ENCODE measurements at places on chromosomes 13 and 19.

DNA sequence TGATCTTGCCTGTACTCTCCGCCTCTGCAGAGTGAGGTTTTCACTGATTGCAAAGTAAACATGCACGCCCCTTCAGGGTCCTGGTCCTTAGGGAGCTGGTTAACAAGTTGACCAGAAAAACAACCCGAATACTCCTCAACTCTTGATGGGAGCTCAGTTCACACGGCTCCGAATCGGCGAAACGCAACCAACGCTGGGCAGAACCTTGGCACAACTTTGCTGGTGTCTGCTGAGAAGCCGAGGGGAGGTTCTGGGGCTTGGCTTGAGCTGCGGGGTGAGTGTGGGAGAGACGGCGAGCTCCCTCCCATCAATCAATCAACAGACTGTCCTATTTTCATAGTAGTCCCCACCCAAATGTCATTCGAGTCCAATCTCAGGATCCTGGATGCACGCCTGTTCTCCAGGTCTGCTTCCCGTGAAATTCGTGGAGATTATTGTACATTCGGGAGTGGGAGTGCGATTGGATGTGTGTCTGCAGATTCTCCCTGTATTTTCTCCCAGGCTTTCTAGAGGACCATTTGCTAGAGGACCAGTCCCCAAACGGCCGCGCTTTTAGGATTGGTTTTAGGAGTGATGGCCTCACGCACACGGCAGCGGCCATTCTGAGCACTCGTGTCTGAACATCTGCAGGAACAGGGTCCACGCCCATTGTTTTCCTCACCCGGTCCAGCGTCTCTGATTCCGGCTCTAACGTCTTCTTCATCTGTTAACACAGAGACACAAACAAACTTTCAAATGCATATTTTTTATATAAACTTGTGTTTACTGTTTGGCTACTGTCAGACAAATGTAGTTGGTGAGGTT is 51.6 kb upstream of the F7 start:
- no peak for DNase-seq

DNA sequence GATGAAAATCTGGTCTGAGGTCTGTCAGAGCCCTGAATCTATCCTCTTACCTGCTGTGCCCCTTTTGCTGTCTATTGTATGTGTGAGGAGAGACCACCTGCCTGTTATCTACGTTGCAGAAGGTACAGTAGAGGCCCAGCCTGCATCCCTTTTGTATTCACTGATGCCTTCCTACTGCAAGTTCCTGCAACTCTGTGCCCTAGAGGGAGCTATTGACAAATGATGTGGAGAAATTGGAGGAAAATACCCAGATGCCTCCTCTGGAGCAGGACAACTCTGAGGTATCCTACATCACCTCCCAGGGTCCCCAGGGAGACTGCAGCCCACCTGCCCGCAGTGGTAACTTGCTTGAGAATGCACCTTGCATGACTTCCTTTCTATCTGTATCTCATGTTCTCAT is 33.7 kb downstream of the SIAH3 start:
- DNase-seq, result no peak

GRCh38 chr13:110027470-110028240 is 241.3 kb upstream of the IRS2 start:
- DNase-seq, result no peak

DNA sequence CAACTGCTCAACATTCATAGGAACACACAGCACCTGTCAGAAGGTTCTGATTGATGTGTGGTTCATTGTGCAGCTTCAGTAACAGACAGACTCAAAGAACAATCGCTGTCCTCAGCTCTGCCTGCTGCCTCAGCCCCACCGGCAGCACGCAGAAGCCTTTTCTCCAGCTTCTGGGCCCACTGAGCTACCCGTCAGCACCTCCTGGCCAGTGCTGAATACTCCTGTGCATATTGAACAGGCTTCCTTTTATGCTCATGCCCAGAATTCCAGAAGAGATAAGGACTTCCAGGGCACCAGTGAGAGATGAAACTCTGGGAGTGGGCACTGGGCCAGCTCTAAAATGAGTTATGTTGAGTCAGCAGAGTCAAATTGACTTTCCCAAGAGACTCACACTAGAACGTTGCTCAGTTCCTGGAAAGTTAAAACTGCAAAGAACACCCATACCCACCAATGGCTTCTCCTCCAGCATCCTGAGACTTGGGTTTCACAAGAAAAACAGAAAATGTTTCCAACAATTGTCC is 119.3 kb downstream of the COL4A1 start:
- peak; percentile 85 for DNase-seq

- DNase-seq, result no peak
These were observed 9.7 kb upstream of the CERS1 start for GRCh38 chr19:18905513-18906236.

GRCh38 chr13:42992764-42993122 is 702 bp upstream of the EPSTI1 start:
- DNase-seq, result no peak

GRCh38 chr13:22210134-22210930 is 539.5 kb downstream of the FGF9 start:
- DNase-seq, result no peak

- DNase-seq, result no peak
These were observed 1.4 kb downstream of the GGN start for GRCh38 chr19:38386300-38386970.

GRCh38 chr13:52399708-52400107 is 6.3 kb downstream of the THSD1 start:
- no peak for DNase-seq

DNA sequence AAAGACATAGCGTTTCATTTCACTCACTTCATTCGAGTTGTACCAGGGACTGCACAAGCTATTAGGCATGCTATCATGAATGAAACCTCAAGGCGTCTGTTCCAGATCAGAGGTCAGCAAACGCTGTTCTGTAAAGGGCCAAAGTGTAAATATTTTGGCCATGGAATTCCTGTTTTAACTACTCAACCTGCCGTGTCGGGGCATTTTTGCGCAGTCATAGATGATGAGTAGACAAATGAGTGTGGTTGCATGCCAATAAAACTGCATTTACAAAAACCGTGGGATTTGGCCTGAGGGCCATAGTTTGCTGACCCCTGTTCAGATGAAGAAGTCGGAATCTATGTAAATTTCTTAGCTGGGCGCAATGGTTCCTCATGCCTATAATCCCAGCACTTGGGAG is 6.5 kb downstream of the INSR start:
- peak; percentile 22 for DNase-seq

DNA sequence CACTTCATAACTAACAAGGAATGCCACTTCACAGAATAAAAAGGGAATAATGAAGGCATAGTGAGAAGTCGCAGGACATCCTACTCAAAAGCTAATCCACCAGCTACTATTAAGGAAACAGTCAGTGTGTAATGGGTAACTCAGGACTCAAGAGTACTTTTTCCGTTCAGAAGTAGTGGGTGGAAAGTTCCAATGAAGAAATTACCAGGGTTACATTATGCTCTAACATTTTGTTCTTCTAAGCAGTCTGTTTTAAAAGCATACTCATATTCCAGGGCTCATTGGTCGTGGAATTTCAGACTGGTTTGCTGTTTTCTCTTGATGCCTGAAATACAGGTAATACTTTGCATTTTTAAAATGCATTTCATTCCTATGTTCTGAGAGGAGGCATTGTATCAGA is 222.4 kb upstream of the IRS2 start:
- DNase-seq, result peak; percentile 41

DNA sequence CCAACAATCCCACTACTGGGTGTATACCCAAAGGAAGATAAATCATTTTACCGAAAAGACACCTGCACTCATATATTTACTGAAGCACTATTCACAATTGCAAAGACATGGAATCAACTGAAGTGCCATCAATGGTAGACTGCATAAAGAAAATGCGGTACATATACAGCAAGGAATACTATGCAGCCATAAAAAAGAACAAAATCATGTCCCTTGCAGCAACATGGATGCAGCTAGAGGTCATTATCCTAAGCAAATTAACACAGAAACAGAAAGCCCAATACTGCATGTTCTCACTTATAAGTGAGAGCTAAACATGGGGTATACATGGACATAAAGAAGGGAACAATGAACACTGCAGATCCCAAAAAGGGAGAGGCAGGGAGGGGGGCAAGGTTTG is 2.7 kb upstream of the ZNF507 start:
- DNase-seq, result no peak

GRCh38 chr13:24386816-24387708 is 77.7 kb downstream of the C1QTNF9 start:
- DNase-seq, result no peak

GRCh38 chr19:33459222-33460090 is 62.1 kb downstream of the PEPD start:
- no peak for DNase-seq

DNA sequence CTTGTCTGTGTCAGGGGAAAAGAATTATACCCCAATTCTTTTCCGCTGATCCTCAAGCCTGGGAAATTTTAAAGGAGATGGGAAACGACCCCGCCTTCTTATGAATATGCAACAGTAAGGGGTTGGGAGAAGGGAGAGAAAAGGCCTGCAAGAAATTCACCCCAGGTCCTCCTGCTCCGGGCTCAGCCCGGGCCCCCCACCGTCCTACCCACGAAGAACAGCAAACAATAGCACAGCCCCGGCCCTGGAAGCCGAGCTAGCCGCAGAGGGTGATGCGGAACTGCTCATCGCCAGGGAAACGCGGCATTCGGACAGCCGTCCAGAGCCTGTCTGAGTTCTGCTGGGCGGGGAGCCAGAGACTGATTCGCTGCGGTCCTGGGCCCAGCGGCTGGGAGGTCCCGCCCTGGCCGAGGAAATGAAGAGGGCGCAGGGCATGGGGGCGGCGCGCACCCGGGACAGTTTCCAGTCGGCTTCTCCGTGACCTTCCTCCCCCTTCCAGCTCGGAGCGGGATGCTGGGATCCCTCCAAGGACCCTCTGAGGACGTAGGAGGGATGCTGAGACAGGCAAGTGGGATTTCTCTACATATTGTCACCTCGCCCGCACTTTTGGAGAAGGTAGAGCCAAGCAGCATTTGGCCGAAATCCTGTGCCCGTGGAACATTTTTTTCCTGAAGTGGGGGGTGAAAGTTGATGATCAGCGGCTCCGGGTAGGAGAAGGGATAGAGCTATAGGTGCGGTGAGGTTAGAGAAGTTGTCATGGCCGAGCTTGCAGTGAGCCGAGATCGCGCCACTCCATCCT is 82.3 kb upstream of the C1QTNF9B start:
- peak; percentile 95 for DNase-seq

DNA sequence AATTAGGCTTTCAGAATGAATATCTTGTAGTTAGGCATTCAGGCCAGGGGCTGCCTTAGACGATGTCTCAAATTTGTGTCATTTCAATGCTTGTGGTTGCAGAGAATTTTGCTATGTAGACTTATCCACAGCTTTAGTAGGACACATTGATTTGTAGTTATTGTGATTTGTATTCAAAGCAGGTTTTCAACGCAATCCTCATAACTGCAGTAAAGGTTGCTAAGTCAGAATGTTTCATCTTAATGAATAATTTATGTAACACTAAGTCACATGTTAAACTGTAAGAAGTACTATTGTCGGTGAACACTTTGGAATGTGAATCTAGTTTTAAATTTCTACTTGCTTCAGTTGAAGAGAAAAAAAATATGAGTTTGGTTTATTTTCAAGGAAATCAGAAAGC is 1117.2 kb upstream of the SPRY2 start:
- DNase-seq, result peak; percentile 5

- DNase-seq, result no peak
These were observed 1.9 kb upstream of the SIGLEC5 start for GRCh38 chr19:51632126-51632525.

DNA sequence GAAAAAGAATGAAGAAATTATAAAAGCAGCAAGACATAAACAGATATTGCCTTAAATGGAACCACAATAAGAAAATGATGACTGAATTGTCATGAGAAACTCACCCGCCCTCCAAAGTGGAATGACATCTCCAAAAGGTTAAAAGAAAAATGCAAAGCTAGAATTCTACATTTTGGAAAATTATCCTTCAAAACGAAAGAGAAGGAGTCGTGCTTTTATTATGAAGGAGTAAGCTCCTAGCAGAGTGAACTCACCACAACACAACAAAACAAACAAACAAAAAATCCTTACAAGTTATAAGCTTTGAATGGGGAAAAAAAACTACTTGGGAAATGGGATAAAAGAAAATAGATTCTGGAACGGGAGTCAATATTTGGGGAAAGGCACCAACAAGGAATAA is 6.7 kb downstream of the SIGLEC14 start:
- no peak for DNase-seq

DNA sequence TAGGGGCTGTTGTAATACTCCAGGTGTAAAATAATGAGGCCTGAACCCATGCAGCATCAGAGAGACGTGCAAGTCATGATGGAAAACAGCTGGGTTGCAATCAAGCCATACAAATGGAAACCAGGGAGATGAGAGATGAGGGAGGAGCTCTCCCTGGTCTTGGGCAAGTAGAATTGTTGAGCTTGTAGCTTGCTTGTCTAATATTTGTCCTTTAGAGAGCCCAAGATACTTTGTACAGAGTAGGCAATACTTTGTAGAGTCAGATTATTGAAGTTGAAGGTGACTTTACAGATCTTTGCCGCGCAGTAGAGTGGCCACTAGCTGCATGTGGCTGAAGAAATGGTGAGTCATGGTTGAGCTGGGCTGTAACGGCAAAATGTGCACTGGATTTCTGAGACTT is 8.3 kb downstream of the ATP8A2 start:
- DNase-seq, result no peak

GRCh38 chr13:101149735-101150384 is 266.4 kb downstream of the NALCN start:
- DNase-seq, result peak; percentile 51

GRCh38 chr13:48072787-48073186 is 22.1 kb downstream of the MED4 start:
- DNase-seq, result no peak

Data from astrocyte of the hippocampus (primary cell).